ENCODE measurements at places on chromosomes 12 and 14.

- no peak for DNase-seq
These were observed 78.8 kb upstream of the EVL start for GRCh38 chr14:99986396-99986795.

DNA sequence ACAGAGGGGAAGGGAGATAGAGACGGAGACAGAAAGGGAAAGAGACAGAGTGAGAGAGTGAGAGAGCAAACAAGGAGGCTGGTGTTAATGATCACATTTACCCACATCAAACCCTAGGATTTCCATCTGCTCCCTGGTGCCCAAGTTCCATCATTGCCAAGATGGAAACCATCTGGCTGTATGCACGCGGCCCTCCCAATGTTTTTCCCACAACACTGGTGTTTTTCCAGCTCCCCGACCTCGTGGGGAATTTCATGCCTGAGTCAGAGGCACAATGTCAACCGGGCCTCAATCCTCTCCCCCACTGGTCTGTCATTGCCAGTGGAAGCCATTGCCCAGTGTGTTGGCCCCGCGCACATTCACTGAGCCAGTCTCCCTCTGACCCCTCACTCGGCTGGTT lies 19.9 kb upstream of the BDKRB2 start:
- no peak for DNase-seq

- peak; percentile 7 for DNase-seq
These were observed 111.4 kb downstream of the DACT1 start for GRCh38 chr14:58749066-58749669.

DNA sequence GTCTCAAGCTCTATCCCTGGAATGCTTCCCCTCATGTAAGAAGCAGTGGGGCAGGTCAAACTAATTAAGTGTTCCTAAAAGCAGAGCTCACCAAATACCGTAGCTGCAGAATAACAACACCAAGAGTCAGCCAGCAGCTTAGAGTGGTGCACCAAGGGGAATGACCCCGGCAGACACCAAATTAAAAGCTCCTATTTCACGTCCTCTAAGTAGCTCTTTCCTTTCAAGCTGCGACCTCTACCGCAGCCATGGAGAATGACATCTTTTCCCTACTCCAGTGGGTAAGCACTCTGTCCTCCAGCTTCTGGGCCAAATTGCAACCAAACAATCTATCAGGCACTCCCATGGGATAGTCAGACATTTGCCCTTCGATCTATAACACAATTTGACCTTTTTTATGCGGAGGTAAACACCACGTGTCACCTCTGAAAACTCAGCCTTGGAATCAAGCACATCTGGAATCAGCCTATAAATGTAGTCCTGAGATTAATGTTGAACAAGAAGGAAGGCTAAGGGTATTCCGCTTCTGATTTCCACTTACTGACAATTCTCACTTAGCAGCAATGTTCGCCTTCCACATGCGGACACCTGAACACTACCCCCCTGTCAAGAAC lies 67.6 kb upstream of the CDKN3 start:
- DNase-seq: peak; percentile 18

DNA sequence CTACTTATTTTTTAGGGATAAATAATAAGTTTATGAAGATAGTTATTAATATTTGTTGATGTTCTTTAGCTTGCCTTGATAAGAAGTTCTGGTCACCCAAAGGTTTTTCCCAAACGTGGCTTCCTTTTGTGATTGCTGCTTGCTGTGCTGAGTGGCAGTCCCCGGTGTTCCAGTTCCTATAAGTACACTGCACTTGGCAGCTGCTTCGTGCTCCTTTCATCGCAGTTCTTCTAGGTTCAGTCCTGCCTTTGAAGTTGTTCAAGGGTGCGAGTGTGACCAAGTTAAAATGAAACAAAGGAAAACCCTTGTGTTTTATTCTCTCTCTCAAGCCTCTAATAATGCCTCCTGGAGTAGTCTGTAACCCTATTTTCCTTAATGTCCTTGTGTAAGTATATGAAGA lies 128.5 kb upstream of the ATF1 start:
- no peak for DNase-seq

DNA sequence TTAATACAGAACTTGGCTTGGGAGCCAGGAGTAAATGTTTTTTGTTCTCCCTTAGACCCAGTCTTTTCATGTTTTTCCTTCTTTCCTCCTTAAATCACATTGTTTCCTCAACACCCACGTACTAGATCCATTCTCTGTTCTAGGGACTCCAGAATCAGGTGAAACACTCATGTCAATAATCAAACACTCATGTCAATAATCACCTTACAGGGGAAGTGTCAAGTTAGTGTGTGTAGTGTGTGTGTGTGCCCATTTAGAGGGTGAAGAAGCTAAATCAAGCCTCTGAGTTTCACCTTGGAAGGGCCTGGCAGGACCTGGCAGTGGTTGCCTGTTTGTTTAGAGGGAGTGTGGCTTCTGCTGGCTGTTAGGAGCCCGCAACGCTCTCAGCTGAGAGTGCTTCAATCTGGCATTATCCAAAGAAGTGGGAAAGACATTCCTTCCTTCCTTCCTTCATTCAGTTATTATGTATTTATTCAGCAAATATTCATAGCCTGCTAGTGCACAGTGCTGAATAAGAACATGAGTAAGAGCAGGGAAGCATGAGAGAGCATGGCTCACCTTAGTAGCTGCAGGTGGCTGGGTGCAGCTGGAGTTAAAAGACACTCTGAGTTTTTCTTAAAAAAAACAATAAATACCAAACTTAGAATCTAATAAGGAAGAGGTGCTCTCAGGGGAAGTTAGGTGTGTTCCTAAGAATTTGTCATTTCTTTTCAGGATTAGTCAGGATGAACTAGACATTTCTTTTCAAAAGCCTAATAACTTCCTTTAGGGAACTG lies 17.6 kb upstream of the EID3 start:
- no peak for DNase-seq

DNA sequence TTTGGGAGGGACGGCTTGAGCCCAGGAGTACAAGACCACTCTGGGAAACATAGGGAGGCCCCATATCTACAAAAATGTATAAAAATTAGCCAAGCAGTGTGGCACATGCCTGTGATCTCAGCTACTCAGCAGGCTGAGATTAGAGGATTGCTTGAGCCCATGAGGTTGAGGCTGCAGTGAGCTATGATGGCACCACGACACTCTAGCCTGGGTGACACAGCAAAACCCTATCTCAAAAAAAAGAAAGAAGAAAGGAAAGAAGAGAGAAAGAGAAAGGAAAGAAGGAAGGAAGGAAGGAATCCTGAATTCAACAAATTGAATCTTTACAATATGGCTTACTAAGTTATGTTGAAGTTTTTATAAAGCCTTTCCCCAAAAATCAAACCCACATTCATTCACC lies 2.1 kb downstream of the KIF21A start:
- DNase-seq: no peak

Data from B cell (primary cell).